ENCODE measurements at places on chromosomes 16 and 17.

GRCh38 chr17:61440697-61441096 lies 11.5 kb upstream of the TBX4 start:
- no peak for DNase-seq

DNA sequence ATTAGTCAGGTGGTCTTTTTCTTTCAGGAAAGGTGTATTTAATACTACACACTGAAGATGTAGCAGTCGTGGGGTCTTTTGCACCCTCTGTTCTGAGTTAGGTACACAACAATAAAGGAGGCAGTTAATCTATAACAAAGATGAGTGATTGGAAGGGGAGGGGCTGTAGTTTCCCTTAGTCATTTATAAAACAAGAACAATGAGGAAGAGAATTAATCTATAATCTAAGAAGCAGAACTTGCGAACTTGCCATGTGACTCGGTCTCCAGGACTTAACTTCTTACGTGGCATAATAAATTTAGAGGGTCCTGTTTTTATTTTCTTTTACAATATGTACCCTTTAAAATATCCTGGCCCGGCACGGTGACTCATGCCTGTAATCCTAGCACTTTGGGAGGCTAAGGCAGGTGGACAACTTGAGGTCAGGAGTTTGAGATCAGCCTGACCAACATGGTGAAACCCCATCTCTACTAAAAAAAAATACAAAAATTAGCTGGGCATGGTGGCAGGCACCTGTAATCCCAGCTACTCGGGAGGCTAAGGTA lies 8.6 kb upstream of the APPBP2 start:
- DNase-seq = no peak

DNA sequence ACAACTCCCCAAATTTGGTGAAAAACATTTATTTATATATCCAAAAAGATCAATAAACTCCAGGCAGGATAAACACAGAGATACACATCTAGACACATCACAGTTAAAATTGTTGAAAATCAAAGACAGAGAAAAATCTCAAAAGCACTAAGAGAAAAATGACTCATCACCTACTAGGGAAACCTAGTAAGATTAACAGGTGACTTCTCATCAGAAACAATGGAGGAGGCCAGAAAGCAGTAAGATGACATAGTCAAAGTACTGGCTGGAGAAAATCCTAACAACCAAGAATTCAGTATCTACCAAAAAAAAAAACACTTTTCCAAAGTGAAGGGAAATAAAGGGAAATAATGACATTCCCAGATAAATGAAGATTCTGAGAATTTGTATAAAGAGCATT lies 33.8 kb downstream of the ULK2 start:
- no peak for DNase-seq

DNA sequence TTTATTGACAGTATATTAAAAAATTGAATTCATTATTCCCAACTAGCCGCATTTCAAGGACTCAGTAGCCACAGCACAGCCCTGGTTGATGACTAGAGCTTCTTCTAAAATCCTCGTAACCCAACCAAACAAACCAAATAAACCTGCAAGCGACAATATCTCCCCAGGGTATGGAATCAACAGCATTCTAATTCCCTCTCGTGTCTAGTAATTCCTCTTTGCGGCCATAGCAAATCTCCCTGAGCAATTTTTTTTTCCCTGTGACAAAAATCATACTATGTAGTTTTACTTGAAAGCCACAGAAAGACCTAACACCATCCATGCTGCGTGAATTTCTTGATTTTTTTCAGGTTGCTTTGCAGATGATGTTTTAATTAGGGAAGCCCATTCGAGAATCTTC lies 143.4 kb upstream of the MYOCD start:
- no peak for DNase-seq

- DNase-seq = no peak
Measured at GRCh38 chr16:8634991-8635736, 13.7 kb downstream of the METTL22 start.

DNA sequence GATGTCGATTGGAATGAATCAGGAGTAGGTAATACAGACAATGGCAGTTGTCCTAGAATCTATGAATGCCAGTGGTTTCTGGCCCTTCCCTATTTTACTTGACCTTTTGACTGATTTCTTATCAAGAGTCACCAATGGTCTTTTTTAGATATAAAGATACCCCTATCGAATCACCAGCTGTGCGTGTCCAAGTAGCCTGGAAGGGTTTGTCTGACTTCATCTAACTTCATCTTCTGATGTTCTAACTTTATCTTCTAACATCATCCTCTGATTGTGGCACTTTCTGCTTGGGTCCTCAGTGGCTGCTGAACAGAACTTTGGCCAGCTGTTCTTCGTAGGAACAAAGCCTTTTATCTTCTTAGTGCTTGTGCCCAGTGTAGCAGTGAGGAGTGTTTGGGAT lies 129.7 kb downstream of the MSI2 start:
- DNase-seq = no peak

DNA sequence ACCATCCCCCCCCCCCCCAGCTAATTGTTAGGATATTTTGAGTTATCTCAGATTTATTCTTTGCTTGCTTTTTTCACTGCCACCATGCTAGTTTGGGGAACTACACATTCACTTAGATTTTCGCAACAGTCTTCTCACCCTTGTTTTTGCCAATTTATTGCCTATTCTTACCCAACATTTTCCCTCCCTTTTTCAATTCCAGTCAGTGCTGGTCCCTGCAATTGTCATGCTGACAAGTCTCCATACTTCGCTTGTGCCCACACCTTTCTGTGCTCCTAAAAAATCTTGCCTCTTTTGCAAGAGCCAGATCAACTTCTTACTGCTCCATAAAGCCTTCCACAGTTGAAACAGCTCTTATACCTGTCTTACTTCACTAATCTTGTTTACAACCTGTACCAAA lies 16.3 kb downstream of the TNRC6A start:
- DNase-seq = no peak

DNA sequence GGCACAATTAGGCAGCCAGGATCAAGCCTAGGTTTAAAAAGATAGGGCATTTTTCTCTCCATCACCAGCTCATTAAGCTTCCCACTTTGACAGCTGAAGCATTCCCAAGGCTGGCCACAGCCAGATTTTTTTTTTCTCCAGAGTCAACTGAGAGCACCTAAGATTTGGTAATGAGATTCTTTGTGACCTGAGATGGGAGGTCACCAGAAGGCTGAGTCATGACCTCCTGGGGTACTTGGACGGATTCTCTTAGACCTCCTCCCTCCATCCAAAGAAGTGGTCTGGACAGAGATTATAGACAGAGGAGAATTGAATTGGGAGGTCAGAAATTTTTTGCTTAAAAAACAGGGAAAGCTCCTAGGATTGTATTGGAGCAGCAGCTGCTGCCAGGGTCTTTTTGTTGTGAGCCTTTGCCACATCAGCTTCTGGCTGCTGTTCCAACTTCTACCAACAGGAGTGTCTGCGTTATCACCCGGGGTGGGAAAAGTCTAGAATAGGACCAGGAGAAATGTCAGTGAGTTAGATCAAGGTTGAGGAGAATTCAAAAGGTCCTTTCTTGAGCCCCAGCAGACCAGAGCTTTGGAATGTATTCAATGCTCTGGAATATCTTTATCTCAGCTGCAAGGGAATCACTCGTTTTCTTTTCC lies 221.2 kb upstream of the N4BP1 start:
- no peak for DNase-seq

DNA sequence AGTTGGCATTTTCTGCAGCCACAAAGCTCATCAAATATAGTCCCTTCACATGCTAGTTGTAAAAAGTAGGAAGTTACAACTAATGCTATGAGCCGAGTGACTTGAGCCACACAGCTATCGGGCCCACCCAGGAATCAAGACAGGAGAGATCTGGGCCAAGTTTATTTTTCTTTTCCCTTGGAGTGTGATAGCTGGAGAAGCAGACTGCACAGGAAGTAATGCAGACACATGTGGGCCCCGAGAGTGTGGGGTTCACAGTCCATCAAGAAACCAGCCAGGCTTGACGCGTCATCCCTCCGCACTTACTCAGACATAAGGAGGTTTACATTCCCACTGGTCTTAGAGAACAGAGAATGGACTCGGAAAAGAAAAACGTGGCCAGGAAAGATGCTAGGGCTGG lies 403.1 kb upstream of the CDH11 start:
- DNase-seq = no peak

DNA sequence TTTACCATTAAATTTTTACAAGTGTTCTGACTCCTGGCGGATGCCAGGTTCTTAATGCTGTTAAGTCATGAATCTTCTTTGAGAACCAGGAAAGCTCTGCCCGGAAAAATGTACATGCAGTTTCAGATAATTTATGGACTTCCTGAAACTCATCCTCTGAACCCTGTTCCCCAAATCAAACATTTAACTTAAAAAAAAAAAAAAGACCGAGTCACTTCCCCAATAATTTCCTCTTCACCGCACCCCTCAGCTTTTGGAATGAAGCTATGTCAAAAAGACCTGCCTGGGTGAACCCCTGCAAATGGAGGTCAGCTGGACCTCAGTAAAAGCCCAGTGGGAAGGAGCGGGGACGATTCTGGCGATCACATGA lies 15.0 kb downstream of the ZNF232 start:
- DNase-seq = no peak

GRCh38 chr16:15975172-15975571 lies 25.8 kb downstream of the ABCC1 start:
- DNase-seq = no peak

DNA sequence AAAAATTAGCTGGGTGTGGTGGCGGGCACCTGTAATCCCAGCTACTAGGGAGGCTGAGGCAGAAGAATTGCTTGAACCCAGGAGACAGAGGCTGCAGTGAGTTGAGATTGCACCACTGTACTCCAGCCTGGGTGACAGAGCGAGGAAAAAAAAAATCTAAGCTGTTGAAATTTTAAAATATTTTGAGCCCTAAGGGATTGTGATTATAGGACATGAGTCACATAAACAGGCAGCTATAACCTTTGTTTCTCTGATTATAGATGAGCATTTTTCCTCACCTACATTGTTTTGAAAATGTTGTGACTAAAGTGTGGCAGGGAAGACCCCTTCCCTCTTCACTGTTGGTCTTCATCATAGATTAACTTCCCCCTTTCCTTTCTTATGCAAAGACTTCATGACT lies 135.5 kb downstream of the MGAT5B start:
- no peak for DNase-seq
